CD4-positive, CD25-positive, alpha-beta regulatory T cell (primary cell): ENCODE measurements at places on chromosomes 1 and 21.

GRCh38 chr1:116257836-116258235, 115.2 kb upstream of the ATP1A1 start:
- DNase-seq: no peak

DNA sequence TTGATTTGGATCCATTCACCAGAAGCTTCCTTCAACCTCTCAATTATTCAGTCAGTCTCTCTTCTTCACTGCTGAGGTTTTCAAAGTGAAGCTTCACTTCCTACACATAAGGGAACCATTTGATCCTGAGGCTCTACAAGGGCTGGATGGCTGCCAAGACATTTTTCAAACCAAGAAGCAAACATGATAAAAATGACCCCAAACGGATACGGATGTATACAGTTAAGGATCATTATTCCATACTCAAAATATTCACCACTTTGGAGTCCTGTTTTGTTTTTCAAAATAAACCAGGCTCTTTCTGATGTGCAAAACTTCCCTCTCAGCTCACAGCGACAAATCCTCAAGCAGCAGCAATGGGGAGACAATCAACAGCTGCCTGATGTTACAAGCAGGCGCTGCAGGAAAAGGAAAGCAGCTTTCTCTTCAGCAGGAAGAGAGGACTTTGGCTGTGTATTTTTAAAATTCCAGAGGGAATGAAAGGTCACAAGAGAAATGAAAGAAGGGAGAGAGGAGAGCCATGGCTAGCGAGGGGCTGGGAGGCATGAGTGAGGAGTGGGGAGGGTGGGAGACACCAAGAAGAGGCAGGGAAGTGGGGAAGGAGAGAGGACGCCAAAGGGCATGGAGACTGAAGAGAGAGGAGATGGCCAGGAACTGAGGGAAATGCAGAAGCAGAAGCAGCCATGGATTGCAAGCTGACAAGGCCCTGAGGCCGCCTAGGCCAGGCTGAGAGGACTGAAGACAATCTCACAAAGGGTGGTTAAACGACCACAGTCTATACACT, 145.4 kb downstream of the SLC45A1 start:
- DNase-seq: no peak

DNA sequence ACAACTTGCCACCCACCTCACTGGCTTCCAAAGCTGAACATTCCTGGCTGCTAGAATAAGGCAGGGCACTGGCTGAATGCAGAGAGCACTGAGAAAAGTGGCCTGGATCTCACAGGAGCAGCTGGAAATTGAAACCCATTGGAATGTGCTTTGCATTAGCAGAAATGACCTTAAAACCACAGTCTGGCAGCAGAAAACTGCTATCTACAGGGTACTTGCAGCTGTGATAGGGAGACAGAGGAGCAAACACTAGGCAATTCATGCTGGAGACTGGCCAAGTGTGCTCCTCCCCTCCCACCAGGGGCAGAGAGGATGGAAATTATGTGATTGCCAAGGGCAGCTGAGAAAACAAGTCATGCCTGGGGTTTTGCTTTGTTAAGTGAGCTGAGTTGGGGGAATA, 47.2 kb downstream of the HSD3B1 start:
- no peak for DNase-seq

GRCh38 chr21:26238646-26239045, 68.1 kb upstream of the APP start:
- no peak for DNase-seq

DNA sequence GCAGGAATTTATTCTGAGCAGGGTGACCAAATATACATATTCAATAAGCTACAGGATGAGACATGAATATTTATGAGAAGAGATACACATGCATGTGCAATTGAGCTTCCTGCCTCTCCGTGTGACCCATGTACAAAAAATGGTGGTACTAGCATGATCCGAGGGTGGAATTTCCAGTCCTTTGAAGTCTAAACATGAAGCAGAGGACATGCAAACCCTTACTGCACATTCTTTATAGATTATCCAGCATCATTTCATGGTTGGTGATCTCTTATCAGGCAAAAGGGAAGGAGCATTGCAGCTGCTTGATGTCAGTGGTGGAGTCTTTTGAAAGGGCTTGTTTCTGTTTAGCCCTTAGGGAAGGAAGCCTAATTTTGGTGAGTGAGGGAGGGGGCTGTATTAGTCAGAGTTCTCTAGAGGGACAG, 448.6 kb downstream of the SETD4 start:
- no peak for DNase-seq

GRCh38 chr1:5997316-5997715, 5.1 kb upstream of the NPHP4 start:
- DNase-seq: no peak

DNA sequence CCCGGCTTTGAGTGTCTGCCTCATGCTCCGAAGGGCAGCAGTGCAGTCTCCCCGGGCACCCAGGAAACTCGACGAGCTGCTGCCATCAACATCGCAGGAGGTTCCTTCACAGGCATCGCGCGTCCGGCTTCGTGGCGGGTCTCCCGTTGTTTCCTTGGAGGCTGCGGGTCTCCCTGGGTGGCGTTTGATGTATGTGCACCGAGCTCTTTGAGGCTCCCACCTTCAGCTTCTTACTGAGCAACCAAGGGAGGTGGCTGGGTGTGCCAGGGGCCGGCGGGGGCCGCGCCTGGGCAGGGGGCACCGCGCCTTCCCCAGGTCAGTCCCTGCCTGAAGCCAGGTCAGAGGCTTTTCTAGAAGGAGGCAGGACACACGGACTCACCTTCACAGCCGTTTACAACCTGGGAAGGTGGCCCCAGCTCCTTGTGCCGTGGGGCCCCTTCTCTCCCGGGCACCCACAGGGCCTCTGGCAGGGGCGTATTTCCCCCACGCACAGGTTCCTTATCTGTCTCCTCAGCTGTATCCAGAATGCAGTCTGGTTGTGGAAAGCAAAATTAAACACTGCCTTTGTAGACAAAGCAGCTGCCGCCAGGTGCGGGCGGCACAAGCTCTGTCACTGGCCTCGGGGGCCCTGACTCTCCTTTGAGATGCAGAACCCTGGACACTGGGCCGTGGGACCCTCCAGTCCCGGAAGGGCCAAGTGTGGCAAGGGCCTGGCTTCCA, 21.7 kb upstream of the PEX10 start:
- no peak for DNase-seq

- no peak for DNase-seq
Observed at GRCh38 chr1:32878183-32878582, 7.5 kb upstream of the FNDC5 start.

DNA sequence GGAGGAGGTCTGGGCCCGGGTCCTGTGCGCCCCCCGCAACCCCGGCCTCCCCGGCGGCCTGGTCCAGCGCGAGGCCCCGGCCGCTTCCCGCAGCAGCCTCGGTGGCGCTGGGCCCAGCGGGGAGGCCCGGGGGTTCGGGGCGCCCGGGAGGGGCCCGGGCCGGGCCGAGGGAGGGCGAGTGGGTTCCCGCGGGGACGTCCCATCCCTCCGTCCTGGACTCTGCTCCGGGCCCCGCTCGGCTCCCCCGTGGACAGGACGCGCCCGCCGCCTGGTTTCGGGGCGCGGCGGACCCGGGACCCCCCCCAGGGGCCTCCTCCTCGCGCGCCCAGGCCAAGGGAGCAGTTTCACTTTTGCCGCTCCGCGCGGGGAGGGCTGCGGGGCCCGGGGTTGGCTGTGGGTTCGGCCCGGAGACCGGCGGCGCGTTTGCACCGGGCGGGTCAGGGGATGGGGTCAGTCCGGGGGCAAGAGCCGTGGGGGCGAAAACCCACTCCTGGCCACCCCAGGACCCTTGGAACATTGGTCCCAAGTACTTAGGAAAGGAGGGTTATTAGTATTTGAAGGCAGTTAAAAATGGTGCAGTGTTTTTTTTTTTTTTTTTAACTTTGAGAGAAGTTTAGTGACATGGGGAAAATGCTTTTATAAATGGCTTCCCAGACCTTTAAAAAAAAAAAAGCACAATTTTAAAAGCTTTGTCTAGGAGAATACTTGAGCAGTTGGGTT, 677 bp downstream of the AGPAT3 start:
- DNase-seq: peak; percentile 65

GRCh38 chr1:41319106-41319755, 42.0 kb upstream of the FOXO6 start:
- DNase-seq: no peak

GRCh38 chr1:241622669-241623068, 17.5 kb downstream of the CHML start:
- no peak for DNase-seq

DNA sequence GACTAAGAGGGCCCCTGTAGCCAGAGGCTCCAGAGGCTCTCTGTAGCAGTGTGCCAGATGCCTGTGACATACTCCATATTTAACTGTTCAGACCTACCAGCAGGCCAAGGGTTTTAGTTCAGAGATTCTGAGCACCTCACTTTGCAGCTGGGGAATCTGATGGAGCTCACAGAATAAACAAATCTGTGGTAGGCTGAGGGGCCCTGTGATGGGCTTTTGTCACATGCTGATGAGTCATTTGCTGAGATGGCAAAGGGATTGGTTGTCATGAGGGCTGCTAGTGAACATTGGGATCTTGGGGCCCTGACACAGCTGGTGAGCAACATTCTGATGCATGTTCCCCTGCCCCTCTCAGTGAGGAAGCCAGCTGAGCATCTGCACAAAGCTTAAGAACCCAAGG, 482.2 kb downstream of the CAMTA1 start:
- DNase-seq: no peak

GRCh38 chr1:37697737-37698136, 5.4 kb downstream of the CDCA8 start:
- DNase-seq: no peak

DNA sequence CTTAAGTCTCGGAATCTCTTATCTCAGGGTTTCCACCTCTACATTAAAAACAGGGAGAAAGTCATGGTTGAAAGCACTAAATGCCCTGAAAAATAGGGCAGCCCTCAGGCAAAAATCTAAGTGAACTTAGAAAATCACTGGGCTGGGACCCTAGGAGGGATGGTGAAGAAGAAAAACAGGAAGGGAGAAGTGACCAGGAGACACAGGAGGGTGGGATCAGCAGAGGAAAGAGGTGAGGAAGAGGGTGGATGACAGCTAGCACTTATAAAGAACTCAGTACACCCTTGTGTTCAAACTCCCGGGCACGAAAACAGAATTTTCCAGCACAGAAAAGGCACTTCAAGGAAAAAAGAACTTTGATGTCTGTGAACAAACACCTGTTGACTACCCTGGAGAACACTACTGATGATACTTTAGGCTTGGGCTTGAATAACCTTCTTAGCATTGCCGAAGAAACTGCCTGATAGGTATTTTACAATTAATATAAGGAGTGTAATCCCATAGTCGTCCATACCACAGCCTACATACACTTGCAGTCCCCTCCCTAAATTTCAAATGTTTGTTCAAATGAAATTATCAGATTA, 2.0 kb downstream of the CHML start:
- DNase-seq: no peak

DNA sequence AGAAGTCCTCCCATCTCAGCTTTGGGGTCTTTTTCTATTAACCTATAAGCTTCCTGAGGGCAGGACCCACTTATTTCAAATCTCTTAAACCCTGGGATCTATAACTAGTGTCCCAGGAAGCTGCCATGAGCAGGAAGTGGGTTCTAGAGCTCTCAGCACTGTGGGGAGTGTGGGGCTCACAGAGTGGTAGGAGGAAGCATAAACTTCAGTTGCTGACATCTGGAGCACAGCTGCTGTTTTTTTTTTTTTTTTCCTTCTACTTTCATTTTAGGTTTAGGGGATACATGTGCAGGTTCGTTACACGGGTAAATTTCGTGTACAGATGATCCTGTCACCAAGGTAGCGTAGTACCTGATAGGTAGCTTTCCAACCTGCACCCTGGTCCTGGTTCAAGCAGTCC, 59.3 kb downstream of the AK4 start:
- peak; percentile 25 for DNase-seq

DNA sequence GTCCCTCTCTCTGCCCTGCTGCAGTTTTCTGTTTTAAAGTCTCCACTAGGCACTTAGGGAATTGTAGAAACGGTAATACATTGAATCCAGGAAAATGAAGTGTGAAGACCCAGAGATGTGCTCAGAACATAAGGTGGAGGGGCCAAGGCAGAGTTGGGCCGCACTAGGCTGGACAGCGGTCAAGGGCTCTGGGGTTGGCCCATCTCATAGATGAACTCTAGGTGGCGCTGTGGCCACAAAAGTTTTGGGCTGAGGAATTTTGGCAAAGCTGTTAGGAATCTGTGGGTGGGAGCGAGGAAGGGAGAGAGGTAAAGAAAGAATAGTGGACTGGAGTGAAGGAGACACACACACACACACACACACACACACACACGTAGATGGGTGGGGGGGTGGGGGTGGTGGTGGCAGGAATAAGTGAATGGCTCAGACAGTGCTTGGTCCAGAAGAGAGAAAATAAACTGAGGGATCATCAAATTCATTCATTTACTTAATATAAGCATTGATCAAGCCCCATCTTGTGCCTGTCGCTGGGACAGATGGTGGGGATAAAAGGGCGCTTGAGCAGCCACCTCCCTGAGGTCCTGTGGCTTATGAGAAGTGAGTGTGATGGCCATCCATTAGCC, 258.5 kb downstream of the TRABD2B start:
- no peak for DNase-seq

GRCh38 chr1:201184307-201185122, 6.1 kb upstream of the IGFN1 start:
- DNase-seq: no peak

DNA sequence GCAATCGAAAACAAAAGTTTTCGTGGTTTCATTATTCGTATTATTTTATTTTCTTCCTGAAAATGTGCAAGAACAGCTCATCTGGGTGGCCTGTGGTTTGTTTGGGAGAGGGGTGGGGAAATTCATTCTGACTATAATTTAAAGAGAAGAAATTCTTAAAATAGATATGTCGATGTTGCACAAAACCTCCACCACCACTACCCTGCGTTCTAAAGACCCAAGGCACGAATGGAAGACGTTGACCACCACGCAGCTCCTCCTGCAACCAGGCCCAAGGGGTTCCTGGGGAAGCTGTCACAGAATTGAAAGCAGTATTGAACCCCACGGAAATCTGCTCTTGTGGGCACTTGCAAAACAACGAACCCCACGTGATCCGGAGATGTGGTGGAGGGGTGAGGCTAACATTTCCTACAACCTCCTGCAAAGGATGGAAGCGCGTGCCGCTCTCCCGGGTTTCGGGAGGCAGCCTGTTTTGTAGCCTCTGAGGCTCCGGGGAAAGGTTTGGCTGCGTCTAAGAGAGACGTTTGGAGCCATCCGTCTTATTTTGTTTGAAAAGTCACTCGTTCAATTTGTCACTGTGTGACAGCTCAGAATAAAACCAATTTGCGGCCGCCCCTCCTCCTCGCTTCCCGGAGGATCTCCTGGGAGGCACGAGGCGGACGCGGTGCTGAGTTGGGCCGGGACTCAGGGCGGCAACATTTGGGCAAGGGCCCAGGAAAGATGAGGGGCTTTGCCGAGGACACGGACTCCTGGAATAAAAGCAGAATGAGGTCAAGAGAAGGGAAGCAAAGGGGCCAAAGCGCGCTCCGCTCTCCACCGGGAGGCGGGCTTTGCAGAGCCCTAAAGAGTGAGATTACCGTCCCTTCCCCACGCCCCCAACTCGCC, 810 bp upstream of the HLX start:
- DNase-seq: no peak

GRCh38 chr1:96236156-96236739, 485.3 kb upstream of the PTBP2 start:
- no peak for DNase-seq

DNA sequence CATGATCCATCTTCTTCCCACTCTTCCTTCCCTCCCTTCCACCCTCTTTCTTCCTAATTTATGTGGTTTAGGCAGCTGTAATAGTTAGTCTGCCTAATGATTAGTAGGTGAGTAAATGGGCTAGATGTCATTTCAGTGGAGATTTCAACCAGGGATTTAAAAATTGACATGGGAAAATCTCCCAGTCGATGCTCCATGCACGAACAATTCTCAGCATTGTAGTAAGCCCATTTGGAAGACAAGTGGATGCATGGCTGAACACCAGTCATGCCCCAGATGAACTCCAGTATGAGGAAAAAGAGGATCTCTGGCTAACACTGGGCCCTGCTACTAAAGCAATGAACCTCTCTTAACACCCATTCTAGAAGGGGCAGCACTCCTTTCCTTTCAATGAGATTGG, 25.3 kb downstream of the CHI3L2 start:
- no peak for DNase-seq
